ENCODE measurements at places on chromosomes 11 and 22. TPM values are rescaled to one million over a fixed set of nuclear protein-coding genes. Genes with fewer than 3 reads are reported as not detected.

GRCh38 chr11:67523556-67524479, 572 bp upstream of the CABP2 start:
- no peaks in the 10 kb centered on the region for H3K36me3 ChIP-seq
- H3K4me3 ChIP-seq, result no peak overlapping the region
- peaks cover 14% of the 10 kb centered on the region for H3K27me3 ChIP-seq

GRCh38 chr22:49420651-49421050, 407.0 kb downstream of the BRD1 start:
- H3K27me3 ChIP-seq, result peaks cover 2% of the 10 kb centered on the region
- H3K27ac ChIP-seq, result no peak overlapping the region

Gene POLA2
- total RNA-seq, result 80.9 TPM

GRCh38 chr11:9565822-9566560, 7.5 kb upstream of the WEE1 start:
- H3K4me1 ChIP-seq, result peaks cover 7% of the 10 kb centered on the region
- DNase-seq, result no peak
- H3K27ac ChIP-seq, result peak overlapping the region; percentile 68
- H3K36me3 ChIP-seq, result peaks cover 11% of the 10 kb centered on the region

DNA sequence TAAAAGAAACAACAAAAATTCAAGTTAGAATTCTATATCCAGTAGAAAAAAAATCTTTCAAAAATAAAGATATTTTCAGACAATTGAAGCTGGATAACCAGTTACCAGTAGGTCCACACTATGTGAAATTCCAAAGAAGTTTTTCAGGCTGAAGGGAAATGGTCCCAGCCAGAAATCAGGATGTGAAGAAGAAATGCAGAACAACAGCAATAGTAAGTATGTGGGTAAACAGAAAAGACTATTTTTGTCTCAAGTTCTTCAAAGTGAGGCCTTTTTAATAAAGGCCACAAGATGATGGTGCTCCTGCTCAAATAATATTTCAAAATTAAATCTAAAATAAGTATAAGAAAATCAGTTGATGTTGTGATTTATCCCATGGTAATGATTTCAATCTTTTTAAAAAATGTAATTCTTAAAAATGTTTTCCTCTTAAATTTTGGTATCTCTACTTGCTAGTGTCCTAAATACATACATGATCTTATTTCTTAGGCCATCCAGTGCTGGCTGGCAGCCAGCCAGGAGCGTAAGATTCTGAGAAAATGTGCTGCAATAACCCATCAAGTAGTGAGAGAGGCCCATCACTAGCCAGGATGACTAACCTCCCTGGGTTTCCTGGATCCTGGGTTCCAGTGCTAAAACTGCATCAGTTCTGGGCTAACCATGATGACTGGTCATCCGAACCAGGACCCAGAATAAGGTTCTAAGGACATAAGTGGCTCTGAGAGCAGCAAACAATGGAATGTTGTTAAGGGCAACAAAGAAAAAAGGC, 15.6 kb upstream of the UCP3 start:
- H3K27ac ChIP-seq, result no peak overlapping the region
- H3K4me1 ChIP-seq, result peaks cover 43% of the 10 kb centered on the region
- no peaks in the 10 kb centered on the region for H3K27me3 ChIP-seq
- H3K36me3 ChIP-seq, result peaks cover 13% of the 10 kb centered on the region
- peak overlapping the region; percentile 80 for H3K4me3 ChIP-seq

Gene PKP3
- total RNA-seq, result not detected

- no peaks in the 10 kb centered on the region for H3K4me1 ChIP-seq
- no peak overlapping the region for H3K27ac ChIP-seq
- H3K27me3 ChIP-seq, result peaks cover 19% of the 10 kb centered on the region
- H3K36me3 ChIP-seq, result peaks cover 5% of the 10 kb centered on the region
- DNase-seq, result no peak
- no peak overlapping the region for H3K4me3 ChIP-seq
These were observed 113.7 kb downstream of the EFCAB6 start for GRCh38 chr22:43698403-43698802.

DNA sequence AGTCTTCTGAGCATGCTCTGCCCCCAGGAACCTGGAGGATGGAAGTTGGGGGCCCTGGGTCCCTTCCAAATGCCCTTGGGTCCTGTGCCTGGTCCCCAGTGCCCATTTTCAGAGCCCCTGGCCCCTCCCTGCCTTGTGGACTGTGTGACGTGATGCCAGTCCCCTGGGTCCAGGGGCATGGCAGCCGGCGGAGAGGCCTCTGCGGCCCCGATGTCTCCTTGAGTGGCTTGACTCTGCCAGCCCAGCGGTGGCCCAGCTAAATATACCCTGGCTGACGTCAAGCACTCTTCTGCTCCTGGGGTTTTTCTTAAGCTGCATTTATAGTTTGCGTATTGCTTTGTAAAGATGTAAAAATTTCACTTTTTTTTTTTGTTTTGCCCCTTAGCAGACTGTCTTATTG, 35.2 kb upstream of the PARVG start:
- no peaks in the 10 kb centered on the region for H3K36me3 ChIP-seq
- H3K4me3 ChIP-seq, result no peak overlapping the region
- peaks cover 4% of the 10 kb centered on the region for H3K4me1 ChIP-seq
- H3K27ac ChIP-seq, result no peak overlapping the region
- DNase-seq, result no peak

Gene XNDC1N
- 9.5 TPM for total RNA-seq

Gene CCS
- 29.0 TPM for total RNA-seq

Gene MS4A6E
- total RNA-seq, result not detected

Gene POLR3H
- total RNA-seq, result 84.0 TPM

Gene SCUBE1
- not detected for total RNA-seq

- peaks cover 6% of the 10 kb centered on the region for H3K36me3 ChIP-seq
- H3K4me3 ChIP-seq, result peak overlapping the region; percentile 79
- H3K4me1 ChIP-seq, result peaks cover 54% of the 10 kb centered on the region
- DNase-seq, result no peak
- H3K27me3 ChIP-seq, result peaks cover 22% of the 10 kb centered on the region
- no peak overlapping the region for H3K27ac ChIP-seq
These were observed 69.7 kb upstream of the GRAMD1B start for GRCh38 chr11:123360267-123360936.

Gene SCGB1C1
- total RNA-seq, result not detected

DNA sequence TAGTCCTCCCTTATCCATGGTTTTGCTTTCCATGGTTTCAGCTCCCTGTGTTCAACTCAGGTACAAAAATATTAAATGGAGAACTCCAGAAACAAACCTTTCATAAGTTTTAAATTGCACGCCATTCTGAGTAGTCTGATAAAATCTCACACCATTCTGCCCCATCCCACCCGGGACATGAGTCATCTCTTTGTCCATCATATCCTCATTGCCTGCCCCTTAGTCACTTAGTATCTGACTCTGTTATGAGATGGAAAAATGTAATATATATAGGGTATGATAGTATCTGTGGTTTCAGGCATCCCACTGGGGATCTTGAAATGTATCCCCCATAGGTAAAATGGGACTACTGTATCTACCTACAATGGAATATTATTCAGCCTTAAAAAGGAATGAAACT, 35.5 kb upstream of the FGF3 start:
- H3K27ac ChIP-seq, result no peak overlapping the region
- H3K27me3 ChIP-seq, result peaks cover 28% of the 10 kb centered on the region
- no peaks in the 10 kb centered on the region for H3K4me1 ChIP-seq
- H3K4me3 ChIP-seq, result no peak overlapping the region

- DNase-seq, result no peak
- no peak overlapping the region for H3K27ac ChIP-seq
- H3K27me3 ChIP-seq, result no peaks in the 10 kb centered on the region
These were observed 44.7 kb upstream of the SERPIND1 start for GRCh38 chr22:20729194-20729593.
